ENCODE measurements at places on chromosomes 1 and 21.
A peak's percentile ranks its signal among the peaks of the same experiment; 100 is the strongest.

GRCh38 chr1:197521118-197521739 lies 253.2 kb downstream of the CRB1 start:
- DNase-seq: peak; percentile 8

DNA sequence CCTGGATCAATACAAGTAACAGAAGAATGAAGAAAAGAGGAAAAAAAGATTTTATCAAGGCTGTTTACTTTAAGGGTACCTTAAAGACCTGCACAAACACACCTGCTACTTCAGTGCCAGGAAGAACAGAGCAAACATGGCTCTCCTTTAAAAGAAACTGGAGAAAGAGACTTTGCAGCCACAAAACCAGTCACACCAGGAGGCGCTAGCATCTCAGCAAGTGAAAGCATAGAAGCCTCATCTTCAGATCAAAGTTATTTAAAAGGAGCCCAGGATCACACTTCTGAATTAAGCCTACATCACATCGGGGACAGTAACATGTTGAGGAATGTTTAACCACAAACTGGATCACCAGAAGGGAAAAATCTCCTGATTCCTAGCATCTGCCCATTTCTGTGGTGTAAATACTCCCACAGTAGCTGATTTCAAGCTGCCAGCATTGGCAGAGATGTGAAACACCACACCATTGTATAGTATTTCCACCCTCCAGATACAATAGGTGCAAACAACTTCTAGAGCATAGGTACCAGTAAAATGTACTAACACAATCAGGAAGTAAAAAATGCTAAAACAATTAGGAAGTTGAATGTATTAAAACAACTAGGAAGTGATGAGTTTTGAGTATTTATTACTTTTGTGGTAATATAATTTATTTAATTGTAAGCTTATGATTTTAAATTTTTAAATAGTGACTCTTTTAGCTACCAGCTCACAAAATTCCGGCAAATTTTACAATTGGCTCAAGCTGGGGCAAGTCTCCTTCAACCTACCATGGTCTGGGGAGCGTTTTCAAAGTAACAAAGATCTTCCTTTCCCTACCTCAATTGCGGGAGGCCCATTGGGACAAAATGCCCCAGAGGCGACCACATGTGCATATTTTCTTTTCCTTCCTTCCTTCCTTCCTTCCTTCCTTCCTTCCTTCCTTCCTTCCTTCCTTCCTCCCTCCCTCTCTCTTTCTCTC lies 105.3 kb upstream of the CLDN14 start:
- DNase-seq: no peak

GRCh38 chr1:35883635-35884101 lies 659 bp downstream of the AGO1 start:
- DNase-seq: no peak

DNA sequence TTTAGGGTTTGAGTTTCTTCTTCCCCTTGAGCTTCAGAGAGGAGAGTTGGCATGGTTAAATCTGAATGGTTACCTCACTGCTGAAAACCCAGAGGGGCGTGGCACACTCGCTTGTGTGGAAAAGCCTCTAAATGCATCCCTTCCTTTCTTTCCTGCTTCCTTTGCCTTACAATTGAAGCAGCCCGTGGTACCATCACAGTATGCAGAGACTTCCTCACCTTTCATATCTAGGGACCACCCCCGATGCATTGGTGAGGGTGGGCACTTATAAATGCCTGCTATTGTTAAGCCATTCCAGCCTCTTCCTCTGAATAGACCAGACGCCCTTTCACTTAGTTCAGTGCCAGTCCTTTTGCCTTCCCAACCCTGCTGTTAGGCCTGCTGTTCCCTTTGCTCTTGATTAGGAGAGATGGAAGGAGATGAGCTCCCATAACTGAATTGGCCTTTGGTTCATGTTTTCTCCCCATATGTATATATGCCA lies 21.9 kb upstream of the LAX1 start:
- DNase-seq: no peak

DNA sequence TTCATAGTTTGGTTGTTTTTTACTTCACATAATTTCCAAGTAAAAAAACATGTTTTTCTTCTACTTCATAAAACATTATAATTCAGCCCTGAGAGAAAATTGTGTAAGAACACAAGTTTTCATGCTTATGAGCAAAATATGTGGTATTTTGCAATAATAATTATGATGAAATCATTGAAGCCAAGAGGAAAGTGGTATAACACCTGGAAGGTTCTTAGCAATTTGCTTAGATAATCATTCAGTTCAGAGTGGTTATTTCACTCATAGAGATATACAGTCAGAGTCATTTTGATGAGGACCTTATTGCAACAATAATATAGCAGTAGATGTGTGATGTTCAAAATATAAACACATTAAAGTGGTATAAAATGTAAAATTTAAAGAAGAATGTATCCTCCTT lies 94.5 kb downstream of the PLPPR4 start:
- DNase-seq: no peak

GRCh38 chr1:218867941-218868626 lies 305.6 kb upstream of the LYPLAL1 start:
- no peak for DNase-seq

DNA sequence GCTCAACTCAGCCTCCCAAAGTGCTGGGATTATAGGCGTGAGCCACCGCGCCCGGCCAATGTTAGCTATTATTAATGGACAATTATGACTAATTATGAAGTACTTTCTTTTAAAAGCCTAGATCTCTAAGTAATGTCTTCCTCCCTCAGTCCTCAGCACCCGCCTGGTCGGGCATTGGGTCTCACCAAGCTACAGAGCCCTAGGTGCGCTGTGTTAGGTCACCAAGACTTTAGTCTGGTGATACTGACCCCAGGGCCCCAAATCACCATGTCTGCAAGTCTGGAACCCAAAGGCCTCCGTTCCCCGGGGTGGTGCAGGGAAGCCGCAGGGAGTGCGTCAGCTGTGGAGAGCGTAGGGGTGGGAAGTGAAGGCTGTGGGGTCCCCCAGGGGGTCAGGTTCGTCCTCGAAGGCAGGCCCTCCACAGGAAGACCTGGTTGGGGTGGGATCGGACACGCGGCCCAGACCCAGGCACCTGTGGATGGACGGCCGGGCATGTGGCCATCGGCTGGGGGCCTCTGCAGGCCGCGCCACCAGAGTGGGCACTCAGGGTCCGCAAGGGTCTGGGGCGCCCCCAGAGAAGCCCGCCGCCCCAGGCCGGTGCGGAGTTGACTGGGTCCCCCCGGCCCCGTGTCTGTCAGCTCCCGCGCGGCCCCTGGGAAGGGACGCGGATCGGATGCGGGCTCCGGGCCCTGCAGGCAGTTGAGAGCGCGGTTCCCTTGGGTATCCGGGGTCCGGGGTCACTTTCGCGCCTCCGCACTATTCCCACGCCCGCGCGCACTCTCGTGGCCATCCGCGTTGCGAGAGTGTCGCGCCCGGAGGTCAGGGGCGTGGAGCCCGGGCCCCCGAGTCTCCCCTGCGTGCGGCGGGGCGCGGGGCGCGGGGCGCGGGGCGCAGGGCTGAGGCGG lies 710 bp upstream of the PDXK start:
- DNase-seq: no peak

DNA sequence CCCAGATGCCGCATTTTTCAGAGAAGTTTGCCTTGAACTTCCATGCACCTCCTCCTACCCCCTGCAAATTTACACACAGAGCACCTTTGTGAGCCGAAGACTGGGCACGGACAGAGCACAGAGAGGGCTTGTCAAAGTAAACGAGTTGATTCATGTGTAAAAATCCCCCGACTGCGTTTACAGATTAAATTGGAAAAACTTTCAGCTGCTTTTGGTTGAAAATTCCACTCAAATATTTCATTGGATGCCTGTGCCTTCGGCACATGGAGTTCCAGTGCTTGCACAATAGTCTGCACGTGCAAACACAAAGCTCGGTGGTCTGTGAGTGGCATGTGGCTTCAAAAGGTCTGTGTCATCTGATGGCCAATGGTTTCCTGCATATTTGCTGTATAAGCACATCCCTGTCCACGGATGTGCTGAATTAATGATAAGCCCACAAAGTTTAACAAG lies 177.5 kb downstream of the SETD4 start:
- peak; percentile 37 for DNase-seq

Data from BJ (cell line).